ENCODE measurements at places on chromosomes 3 and 15.

DNA sequence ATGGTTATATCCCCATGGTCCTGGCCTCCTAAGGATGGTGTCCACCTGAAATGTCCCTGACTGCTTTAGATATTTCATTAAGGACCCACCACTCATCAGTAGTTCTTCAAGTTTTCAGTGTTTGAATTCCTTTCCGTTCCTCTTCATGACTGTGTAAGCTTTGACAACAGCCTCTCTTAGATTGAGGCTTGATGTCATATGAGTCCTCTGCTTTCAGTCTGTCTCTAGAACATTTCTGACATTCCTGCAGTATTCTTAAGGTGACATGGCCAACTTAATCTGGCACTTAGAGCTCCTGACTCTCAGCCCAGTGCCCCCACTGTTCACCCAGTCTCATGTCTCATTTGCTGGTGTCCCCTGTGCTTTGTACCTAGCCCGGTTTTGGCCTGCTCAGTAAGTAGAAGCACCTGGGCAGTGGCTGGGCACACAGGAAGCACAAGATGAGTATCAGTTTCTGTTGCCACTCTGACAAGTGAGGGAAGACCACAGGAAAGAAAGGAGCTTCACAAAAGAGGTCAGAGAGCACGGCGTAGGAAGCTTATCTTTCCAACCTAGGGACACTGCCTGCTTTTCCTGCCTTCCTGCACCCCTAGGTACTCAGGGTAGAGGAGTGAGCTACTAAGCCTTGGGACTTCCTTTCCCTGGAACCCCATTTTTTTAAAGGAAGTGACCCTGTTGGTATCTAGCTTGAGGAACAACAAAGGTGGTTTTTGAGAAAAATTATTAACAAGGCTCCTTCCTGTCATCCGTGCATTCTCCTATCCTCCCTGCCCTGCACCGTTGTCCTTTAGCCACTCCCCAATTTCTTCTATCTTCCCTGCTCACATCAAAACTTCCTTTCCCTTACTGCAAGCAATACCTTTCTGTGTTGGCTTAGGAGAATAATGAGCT is 103.1 kb downstream of the KLHL25 start:
- DNase-seq: peak; percentile 47

DNA sequence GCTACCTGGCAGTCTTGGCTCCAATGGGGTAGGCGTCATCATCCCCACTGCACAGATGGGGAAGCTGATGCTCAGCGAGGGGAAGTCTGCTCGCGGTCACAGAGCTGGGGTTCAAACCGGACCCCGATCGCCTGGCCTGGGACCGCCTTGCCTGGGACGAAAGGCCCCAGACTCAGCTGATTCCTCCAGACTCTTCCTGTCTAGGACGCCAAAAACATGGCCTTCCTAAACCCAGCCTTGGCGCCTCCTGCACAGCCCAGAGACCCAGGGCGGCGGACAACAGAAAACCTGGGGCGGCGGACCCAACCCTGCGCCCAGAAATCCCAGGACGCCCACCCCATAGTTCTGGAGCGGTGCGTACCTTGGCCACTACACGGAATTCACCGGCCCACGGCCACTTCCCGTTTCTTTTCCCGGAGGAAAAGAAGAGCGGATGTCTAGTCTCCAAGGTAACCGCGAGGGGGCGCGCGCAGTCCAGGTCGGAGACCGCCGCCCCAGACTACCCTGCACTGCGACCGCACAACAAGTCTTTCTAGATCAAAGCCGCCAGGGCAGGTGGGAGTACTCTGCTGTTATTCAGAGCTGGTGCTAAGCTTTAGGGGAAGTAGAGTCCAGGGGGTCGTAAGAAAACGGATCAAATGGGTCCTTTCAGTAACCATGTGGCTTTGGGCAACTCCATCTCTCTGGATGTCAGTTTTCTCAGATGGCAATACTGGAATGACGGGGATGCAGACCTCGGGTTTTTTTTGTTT is 4.9 kb upstream of the IL17RD start:
- peak; percentile 64 for DNase-seq

DNA sequence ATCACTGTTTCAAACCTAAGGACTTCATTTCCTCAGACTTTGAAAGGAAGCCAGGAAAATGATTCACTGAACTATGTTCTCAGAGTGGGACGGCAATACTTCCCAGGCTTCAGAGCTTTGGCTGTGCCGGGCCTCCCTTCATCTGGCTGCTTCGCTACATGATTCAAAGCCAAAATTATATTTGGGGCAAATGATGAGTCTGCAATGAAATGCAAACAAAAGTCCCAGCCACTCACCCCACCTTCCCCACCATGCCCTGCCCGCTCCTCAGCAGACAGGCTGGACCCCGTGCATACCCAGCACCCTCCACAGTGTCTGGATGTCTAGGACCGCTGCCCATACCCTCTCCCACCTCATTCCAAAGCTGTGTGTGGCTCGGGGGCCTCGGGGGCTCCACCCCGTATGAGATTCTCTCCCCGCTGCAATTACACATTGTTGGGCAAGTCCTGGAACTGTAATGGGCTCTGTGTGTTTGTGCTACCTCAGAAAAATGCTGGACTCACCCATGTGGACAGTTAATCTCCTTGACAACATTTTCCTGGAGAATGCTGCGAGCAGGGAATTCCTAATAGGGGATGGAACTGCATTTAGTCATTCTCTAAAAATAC is 32.2 kb downstream of the ATP10A start:
- no peak for DNase-seq

GRCh38 chr3:134567605-134568004 is 81.7 kb downstream of the CEP63 start:
- DNase-seq: no peak

- DNase-seq: no peak
Observed at GRCh38 chr3:181615666-181616065, 96.1 kb upstream of the SOX2 start.

DNA sequence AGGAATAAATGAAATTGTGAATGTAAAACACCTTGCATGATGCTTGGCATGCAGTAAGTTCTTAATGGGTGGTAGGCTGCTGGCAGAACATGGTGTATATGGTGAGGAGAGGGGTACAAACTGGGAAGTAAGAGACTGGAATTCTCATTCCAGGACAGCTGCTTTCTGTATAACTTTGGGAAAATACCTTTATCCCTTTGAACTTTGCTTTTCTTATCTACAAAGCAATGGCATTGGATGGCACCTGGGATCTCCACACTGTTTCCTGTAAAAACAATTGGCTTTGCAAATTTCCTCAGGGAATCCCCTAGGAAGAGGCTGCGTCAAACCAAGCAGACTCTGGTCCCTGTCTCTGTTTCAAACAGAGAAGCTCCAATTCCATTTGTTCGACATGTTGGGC is 100.7 kb upstream of the SLC4A7 start:
- no peak for DNase-seq
